ENCODE measurements at places on chromosomes 6 and 20.
A peak's percentile ranks its signal among the peaks of the same experiment; 100 is the strongest.

GRCh38 chr6:1910621-1911407 is 301.1 kb downstream of the FOXC1 start:
- no peak for DNase-seq

GRCh38 chr20:20095114-20095872 is 43.0 kb downstream of the CFAP61 start:
- no peak for DNase-seq

GRCh38 chr6:1669996-1670395 is 60.3 kb downstream of the FOXC1 start:
- DNase-seq: no peak

DNA sequence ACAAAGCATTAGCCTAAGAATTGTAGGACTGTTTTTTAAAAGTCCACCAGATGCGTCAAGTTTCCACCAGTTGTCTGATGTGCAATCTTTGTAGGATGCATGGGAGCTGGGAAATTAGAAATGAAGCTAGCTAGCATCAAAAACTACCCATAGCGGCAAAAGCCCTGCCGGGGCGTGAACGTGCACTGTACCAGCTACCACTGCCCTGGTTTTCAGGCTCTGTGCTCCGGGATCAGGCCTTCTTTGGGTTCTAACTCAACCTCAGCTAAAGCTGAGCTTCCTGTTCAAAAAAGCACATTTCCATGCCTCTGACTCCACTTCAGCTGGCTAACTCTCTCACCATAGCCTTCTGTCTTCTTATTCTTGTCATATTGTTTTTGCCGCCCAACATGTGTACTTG is 26.9 kb upstream of the FUCA2 start:
- DNase-seq: no peak

DNA sequence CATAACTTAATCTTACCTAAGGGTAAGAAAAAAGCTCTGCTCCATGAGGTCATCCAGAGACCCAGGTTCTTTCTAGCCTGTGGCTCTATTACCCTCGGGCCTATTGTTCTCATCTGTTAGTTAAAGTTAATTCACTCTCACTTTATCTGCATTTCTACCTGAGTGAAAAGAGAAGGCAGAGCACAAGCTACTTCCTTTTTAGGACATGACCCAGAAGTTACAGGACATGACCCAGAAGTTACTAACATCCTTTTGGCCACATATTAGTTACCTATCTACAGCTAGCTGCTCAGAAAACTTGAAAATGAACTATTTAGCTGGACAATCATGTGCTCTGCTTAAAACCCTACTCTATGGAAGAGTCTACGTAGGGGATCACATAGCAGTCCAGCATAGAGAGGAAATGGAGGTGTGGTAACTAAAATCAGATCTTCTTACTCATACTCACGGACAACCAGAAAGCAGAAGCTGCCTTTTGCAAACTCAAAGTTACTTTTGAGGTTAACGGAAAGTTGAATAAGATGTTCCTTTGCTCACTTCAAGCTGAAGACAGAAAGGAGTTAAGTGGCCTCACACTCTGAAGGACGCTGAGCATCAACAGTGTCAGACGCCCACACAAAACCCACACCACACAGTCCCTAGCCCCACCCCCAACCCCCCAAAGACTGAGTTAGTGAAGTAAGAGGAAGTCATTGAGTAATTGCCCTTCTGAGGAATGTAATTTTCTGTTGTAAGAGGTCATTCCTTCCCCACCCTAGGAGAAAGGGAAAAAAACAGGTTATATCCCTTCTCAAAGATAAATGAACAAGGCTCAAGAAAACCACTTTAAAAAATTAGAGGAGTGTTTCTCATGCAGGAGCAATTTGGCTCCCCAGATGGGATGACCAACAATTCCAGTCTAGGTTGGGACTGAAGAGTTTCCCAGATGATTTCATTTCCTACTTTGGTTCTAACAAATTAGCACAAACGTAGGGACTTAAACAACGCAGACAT is 45.9 kb upstream of the TAB2 start:
- DNase-seq: peak; percentile 65

DNA sequence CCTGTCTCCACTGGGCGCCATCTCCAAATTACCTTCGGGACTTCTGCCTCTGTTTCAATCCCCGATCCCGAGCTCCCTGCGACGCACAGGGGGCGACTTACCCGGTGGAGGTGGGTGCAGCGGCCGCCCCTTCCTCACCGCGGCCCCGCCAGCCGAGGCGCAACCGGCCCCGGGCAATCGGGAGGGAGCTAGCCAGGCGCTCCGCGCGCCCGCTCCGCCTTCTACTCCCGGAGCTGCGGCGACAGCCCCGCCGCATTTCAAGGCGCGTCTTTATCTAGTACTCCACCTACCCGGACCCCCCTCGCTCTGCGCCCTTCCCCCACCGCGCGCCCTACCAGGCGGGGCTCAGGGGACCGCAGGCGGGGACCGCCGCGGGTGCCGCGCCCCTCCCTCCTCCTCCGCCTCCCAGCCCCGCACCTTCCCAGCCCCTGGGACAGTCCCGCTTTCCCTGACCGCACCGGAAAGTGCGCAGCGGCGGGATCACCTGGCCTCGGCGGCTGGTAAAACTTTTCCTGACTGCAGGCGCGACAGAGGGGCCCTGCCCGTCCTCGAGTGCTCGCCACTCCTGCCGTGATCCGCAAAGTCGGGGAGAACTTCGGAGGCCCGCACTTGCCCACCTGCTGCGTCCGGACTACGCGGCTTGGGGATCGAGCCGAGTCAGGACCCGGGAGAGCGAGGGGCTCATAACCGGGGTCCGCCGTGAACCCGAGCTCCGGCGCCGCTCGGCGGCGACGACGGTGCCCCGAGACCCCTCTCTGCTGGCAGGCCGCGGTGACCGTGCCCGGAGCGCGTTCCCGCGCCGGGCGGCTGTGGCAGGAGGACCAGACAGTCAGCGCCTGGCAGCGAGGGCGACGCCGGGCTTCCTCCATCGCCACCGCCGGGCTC is 8.0 kb upstream of the NKX2-2 start:
- no peak for DNase-seq

- no peak for DNase-seq
Measured at GRCh38 chr6:16857969-16858592, 96.8 kb upstream of the ATXN1 start.

GRCh38 chr20:50138120-50138478 is 15.4 kb downstream of the PEDS1 start:
- no peak for DNase-seq

- no peak for DNase-seq
Measured at GRCh38 chr20:41398408-41398807, 31.8 kb upstream of the EMILIN3 start.

DNA sequence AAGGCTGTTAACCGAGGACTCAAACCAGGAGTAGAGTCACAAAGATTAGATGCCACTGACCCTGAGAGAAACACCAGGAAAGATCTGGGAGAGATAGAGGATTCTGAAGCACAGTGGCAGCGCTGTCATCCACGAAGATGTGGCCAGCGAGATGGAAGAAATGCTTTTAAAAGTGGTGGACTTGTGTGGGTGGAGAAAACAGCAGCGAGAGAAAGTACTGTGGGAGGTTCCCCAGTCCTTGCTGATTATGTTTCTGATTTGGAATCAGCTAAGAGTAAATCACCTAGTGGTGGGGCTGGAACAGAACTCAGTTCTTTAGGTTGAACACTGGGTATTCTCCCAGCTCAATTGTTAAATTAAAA is 435 bp upstream of the ZNF322 start:
- no peak for DNase-seq

- DNase-seq: no peak
Measured at GRCh38 chr6:132443206-132443605, 41.9 kb upstream of the MOXD1 start.

DNA sequence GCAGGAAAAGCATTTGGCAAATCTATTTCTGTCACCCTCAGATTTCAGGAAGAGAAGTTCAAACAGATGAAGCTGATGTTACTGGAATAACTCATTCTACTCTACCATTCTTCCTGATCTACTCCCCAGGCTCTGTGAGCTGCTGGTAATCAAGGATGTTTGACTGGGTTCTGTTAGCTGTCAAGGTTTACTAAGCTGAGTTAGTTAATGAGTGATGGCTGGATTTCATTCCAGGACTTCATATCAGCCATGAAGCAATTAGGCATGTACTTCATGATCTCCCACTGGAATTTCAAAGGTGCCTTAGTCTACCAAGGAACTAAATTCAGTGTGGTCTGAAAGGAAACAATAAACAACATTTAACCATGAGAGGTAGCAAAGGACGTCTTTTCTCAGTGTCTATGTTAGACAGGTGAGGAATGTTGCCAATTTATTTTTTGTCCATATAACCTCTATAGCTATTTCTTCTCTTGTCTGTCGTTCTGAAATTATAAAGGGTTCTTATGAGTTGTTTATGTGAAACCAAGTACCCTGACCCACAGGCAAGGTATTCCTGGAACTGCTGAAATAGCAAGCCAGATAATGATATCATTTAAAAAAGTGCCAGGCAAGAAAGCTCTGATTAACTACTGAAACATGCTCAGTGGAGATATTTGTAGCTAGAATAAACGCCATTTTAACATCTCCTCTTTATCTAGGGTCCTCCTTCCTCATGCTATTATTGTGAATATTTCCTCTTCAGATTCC is 112.9 kb downstream of the BACH2 start:
- no peak for DNase-seq

GRCh38 chr6:53699462-53699861 is 33.9 kb upstream of the KLHL31 start:
- DNase-seq: no peak

- DNase-seq: no peak
Measured at GRCh38 chr20:35121186-35121585, 25.9 kb downstream of the EDEM2 start.

- DNase-seq: no peak
Measured at GRCh38 chr6:167974640-167975344, 22.7 kb upstream of the KIF25 start.

- no peak for DNase-seq
Measured at GRCh38 chr20:1478566-1478965, 11.9 kb upstream of the NSFL1C start.

DNA sequence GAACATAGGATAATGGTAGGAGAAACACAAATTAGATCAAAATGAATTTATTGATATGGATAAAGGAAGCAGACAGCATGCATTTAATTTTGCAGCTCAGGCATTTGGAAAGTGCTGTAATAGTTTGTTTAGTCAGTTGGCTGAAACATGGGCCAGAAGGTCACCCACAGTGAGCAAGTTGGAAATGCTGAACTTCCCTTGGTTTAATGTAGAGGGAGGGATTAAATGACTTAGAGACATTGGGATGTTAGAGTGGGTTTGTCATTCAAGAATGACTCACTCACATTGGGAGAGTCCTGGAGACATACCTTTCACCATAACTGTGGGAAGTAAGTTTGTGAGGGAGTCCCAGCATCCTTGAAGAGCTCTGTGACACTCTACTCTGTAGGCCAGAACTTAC is 231.5 kb upstream of the PLCB4 start:
- DNase-seq: no peak

Measured in stimulated activated CD8-positive, alpha-beta memory T cell treated with anti-CD3 and anti-CD28 coated beads, Interleukin-4, amount 100 ng/mL, for 4 hours (primary cell).